SJCRH30 (cell line): ENCODE measurements at places on chromosomes 7 and 10.

- no peak for DNase-seq
These were observed 297.8 kb upstream of the ZNF32 start for GRCh38 chr10:43946445-43946844.

- peak; percentile 83 for DNase-seq
These were observed 52.6 kb upstream of the FAM180A start for GRCh38 chr7:135801045-135801693.

DNA sequence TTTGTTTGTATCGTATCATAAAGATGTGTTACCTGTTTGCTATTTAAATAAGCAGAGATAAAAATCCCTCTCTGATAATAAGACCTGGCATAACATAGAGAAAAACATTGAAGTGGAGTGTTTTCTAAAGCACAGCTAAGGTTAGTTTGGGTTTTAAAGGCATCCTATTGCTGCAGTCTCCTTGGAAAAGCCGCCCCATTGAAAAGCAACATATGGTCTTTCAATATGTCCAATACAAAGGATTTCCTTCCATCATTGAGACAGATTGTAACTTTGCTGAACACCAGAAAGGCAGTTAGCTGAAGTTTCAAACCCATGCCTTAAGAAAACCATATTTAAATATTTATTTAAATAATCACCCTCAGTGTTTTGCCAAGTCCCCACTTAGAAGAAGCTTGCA is 898.5 kb upstream of the KCND2 start:
- DNase-seq, result no peak

DNA sequence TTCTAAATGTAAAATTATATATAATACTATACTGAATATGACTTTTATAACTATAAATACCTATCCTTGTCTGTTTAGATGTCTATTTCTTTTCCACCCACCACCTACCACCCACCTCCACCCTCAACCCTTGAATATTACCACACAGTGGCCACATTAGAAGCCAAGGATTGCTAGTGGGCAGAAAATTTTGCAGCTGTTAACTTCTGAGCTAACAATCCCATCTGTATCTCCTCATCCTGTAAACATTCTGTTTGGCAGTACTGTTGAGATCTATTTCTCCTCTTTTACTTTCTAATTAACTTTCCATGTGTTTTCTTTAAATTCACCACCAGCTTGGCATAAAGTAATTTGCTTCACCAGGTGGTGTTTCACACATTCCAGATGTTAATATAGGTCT is 281.1 kb upstream of the BMPER start:
- peak; percentile 72 for DNase-seq

GRCh38 chr7:24125765-24126164 is 158.2 kb upstream of the NPY start:
- DNase-seq, result no peak

DNA sequence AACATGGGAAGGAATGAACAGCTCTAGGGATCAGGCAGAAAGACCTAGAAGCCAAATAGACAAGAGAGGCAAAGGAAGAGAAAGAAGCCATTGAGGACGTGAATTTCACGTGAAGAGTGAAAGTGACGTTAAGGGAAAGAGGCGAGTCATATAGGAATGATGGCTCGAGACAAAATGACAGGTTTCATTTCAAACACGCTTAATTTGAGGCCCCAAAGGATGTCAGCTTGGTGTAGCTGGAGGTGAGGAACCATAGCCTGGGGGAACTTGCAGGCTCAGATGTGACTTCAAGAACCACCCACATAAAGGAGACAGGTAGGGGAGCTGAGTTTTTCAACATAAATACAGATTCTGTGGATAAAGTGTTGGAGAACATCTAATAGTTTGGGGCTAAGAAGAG is 84.3 kb upstream of the ATP6V0A4 start:
- no peak for DNase-seq

DNA sequence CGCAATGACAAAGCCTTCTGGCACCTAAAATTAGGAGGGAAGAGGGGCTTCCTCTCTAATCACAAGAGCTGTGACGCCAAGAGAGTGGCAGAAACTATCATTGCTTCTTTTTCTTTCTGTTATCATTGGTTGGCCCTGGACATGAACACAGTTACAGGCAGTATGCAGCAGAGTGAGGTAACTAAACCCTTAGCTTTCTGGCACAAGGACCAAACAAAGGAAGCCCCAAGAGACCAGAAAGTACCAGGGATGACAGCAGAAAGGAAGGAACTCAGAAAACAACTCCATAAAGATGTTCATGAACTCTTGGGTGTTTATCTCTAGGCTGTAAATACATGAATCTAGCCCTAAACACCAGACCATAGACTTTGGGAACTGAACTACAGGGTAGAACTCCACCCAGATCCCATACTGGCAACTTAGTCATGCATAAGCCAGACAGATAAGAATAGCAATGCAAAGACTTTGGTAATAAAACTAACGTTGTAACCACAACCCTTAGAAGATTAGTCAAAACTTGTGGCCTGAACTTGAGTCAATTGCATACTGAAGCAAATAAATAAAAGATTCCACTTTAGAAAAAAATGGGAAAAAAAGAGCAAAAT is 195.7 kb upstream of the PTN start:
- no peak for DNase-seq

DNA sequence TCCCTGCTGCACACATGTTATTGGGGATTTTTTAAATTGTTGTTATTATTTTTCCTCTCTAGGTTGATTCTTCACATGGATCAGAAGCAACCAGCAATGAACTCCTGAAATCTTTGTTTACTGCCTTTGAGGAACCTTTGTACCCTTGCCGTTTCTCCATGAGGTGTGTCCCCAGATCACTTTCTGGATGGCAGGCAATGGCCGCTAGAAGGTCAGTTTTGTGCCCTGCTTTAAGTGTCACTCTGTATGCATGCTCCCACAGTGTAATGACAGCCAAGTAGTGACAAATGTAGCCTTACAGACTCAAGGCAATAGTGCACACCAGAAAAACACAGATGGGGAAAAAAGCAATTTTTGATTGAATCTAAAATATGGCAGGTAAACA is 47.7 kb upstream of the NRP1 start:
- no peak for DNase-seq
